ENCODE measurements at places on chromosomes 3 and 15.

GRCh38 chr3:14518432-14518802, 21.7 kb downstream of the GRIP2 start:
- no peak for DNase-seq

GRCh38 chr15:44545913-44546802, 9.2 kb downstream of the EIF3J start:
- DNase-seq = peak; percentile 63

- no peak for DNase-seq
Measured at GRCh38 chr3:141793476-141794260, 30.5 kb downstream of the GRK7 start.

DNA sequence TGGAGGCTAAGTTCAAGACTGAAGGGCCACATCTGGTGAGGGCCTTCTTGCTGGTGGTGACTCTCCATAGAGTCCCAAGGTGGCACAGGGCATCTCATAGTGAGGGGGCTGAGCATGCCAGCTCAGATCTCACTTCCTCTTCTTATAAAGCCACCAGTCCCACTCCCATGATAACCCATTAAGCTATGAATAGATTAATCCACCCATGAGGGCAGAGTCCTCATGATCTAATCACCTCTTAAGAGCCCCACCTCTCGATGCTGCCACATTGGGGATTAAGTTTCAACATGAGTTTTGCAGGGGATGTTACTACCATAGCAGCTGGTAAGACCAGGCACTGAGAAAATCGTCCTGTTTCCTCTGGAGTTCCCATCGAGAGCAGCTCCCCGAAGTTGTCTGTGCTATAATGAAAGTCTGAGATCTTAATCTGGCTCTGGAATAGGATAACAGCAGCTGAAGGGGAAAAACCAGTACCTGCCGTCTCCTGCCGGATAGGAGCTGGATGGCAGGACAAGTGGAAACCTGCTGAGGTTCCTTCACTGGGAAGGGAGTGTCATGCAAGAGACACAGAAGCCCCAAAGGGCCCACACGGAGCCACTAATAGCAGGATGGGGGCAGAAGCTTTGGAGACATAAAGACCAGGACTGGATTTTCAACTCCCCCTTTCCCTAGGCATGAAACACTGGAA, 79.5 kb upstream of the EPHB3 start:
- no peak for DNase-seq
